ENCODE measurements at places on chromosomes 4 and X.

DNA sequence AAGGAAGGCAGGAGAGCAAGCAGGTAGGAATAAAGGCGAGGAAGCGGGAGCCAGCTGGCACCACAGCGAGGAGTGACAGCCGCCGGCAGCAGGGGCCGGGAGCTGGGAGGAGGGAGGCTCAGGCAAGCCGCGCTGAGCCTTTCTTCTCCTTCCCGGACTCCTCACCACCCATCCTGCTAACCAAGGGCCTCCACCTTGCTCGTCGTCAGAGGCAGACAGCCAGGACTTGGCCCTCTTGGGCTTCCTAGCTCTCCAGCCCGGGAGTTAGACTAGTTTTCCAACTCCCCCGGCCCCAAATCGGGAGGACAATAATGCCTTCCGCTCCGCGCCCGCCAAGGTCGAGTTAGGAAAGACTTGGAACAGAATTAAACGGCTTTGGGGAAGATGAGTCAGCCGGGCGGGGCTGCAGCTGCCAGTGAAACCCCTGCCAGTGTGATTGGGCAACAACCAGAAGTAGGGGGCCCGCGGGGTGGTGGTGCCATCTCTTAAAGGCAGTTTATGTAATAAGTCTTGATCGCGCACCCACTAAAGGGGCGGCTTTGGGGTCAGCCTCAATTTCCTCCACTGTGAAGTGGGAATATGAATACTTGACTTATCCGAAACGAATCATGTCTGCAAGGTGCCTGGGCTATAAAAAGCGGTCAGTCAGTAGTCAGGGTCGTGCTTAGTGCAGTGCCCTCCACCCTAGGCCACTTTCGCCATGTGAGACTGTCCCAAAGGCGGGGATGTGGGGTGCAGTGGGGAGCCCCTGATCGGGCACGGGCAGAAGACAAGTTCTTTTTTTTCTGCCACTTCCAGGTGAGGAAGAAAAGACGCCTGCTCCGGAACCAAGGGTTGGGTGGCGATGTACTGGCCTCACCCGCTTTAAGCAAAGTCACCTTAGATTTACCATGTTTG is 6.7 kb upstream of the HSD17B10 start:
- peak; percentile 62 for DNase-seq

DNA sequence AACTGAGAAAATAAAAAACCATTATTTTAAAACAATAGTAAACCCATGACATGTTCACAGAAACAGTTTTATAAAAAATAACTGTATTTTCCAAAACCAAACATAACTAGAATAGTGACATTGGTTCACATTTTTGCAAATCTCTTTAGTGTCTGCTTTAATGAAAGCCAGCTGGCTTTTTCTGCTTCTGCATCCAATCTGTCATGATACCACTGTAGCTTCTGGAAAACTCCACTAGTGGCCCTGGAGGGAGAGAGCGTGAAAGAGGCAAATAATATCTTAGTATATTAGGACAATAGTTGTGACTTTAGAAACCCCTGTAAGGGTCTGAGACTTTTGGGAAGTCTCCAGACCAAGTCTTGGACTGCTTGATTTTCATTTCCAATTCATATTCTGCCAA is 31.1 kb downstream of the FGFBP1 start:
- no peak for DNase-seq

DNA sequence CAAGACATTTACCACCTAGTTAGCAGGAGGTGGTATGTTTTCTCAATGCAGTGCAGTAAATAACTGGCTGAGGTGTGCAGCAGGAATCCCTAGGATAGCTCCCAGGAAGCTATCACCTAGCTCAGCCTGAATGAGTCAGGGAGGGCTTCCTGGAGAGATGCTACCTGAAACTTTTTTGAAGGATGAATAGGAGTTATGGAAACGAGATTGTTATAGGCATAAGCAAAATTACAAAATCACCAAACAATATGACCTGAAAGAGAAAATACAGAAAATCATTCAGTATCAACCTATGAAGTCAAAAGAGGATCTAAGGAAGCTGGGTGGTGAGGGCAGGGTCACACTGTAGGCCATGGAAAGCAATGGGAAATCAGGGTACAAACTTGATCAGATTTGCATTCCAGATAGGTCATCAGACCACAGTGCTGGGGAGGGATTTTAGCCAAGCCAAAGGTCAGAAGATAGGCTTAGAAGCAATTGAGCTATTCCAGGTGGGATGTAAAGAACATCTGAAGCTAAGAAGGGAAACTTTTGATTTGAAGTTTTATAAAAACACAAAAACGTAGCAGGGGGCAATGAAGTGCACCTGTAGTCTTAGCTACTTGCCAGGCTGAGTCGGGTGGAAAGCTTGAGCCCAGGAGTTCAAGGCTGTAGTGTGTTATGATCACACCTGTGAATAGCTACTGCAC is 11.3 kb downstream of the AREG start:
- DNase-seq, result no peak

GRCh38 chrX:1392376-1393068 is 609 bp upstream of the SLC25A6 start:
- DNase-seq, result peak; percentile 30

DNA sequence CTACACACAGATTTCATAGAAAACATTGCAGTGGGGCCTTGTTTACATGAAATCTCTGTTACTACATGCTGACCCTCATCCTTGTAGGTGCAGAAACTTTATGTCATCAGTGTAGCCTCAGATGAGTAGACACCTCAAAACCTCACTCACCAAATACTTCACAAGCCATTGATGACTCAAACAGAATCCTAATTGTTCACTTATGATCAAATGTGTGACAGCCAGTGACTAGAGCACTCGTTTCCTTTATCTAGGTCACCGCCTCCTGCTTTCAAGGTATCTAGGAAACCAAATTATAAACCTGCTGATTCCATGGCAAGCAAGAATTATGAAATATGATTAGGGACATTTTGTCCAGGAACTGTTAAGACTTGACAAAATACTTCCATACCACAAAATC is 255.8 kb upstream of the GPRIN3 start:
- no peak for DNase-seq

DNA sequence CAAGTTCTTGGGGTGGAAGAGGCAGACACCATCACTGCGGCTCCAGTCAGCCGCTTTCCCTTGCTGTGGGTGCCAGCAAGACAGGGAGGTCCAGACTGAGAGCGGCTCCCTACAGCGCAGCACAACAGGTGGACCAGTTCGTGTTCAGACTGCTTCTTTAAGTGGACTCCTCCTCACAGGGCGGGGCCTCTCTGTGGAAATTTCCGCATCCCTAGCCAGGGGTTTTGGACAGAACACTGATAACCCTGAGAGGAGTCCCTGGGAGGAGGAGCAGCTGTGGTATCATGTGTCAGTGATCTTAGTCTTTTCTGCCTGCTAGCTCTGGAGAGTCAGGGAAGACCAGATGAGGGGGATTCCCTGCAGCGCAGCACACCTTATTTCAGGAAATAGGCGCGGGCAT is 48.5 kb downstream of the MAGEC2 start:
- DNase-seq, result no peak

- no peak for DNase-seq
These were observed 6.7 kb downstream of the EDNRA start for GRCh38 chr4:147487616-147488015.

DNA sequence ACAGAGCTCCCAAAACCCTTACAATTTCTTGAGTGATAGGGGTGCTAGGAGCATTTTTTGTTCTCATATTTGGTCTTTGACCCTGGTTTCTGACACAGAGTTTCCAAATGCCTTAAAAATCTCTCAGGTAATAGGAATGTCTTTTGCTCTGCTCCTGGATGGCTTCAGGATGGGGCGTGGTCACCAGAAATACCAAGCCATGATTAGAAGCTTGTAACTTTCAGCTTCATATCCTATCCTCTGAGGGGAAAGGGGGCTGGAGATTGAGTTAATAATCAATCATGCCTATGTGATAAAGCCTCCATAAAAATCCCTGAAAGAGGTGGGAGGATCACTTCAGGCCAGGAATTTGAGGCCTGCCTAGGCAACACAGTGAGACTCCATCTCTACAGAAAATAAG is 34.6 kb upstream of the IL9R start:
- no peak for DNase-seq

- no peak for DNase-seq
These were observed 28.6 kb downstream of the STAP1 start for GRCh38 chr4:67587156-67587555.

GRCh38 chr4:53767482-53767881 is 176.2 kb upstream of the LNX1 start:
- DNase-seq, result no peak

- no peak for DNase-seq
These were observed 194.0 kb upstream of the BOD1L1 start for GRCh38 chr4:13821522-13821921.

GRCh38 chrX:48465336-48465933 is 4.6 kb downstream of the SLC38A5 start:
- peak; percentile 27 for DNase-seq

DNA sequence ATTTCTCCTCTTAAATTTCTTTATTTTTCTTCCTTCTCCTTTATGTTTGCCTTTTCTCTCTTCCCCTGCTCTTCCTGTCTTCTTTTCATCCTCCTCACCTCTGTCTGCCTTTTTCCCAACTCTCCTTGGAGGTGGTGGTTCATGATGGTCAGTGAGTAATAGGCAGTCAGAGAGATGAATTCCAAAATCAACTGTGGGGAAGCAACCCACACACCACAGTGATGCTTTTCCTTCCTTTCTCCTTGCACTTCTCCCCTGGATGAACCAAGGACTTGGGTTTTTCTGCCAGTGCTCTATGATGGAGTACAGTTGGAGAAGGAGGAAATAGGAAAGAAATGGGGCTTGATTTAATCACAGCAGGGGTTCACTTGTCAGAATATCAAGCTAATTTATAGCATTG is 153.8 kb downstream of the DCK start:
- DNase-seq, result no peak

DNA sequence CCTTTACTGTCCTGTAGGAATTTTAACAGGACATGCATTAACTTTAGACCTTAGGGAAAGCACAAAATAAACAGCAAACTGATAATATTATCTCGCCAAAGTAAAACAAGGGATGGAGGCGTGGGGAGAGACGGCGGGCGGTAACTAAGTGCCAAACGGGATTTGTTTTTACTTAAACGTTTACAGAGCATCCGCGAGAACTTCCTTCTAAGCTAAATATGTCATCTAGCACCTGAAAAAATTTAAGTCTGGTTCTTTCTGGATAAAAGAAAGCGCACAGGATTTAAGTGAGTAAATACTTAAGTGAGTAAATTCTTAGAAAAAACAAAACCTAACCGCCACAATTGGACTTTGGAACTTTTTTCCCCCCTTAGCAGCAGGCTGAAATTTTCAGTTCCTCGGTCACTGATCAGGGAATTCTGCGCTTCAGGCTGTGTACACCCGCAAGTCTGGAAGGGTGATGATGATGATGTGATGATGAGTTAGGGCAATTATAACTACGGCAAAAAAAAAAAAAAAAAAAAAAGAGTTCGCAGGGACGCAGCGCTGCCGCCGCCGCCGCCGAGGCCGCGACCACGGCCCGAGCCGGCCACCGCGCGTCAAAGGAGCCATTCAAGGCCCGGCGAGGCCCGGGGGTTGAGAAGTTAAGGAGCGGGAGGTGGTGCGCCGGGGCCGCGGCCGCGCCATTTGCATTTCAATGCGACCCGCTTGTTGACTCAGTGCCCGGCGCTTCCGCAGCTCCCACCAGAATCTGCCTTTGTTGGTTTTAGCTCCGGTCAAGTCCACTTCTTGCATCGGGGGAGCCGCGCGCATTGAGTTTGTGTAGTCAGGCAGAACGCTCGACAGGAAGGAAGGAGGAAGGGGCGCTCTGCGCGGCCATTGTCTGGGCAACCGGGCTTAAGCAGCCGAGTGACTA is 108.8 kb downstream of the SPRY1 start:
- peak; percentile 7 for DNase-seq

DNA sequence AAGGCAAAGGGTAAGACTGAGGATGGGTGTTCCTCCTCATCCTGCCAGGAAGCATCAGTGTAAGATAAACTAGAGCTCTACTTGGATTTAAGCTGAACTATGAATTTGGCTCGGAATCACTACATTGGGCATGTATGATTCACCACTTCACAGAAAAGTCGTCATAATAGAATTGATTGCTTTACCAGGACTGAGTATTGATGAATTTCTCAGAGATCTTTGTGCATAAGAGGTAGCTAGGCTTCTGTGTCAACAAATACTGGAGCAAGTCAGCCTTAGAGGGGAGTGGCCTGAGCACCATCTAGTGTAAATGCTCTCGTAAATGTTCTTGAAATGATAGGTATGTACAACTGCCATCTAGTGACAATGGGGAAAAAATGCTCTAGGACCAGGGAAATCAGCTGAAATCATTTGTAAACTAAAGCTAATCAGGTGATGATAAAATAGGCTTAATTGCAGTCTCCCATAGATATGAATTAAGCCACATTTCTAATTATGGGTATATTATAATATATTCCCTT is 309.5 kb upstream of the FMR1 start:
- DNase-seq, result peak; percentile 1

DNA sequence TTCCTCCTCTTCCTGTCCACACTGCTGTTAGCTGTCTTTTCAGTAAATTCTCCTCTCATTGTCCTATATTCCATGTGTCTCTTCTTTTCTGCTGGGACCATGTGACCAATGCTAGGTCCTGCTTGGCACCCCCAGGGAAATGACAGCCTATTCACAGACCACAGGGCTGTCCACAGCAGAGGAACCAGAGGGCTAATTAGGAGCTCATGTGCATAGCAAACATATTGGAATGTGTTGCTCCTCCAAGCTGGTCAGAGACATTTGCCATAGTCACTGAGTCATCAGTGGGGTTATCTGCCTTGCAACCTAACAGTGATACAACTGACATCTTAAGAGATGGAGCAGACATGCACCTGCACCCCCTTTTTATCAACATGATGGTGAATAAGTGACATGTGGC is 67.9 kb upstream of the PUDP start:
- DNase-seq, result no peak

DNA sequence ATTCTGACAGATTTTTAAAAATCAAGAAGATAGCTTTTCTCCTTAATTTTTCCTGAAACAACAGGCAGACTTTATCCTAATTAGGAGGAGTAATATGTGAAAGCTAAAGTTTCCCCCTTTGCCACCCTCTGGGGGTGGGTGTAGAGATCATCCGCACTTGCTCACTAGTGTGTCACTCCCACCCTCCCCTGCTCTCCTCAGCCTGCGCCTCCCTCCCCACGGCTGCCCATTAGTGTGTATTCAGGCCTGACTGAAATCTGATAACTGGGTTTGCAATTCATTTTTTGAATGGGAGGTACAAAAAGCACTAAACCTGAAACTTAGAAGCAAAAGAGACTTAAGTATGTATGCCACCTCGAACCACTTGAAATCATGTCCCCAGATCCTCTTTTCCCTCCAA is 110.4 kb upstream of the TRIM2 start:
- no peak for DNase-seq

- DNase-seq, result peak; percentile 29
These were observed 394.4 kb upstream of the ADGRL3 start for GRCh38 chr4:60805500-60806313.

- DNase-seq, result peak; percentile 85
These were observed 241.4 kb upstream of the PGRMC2 start for GRCh38 chr4:128528793-128529553.

GRCh38 chrX:114344756-114345349 is 239.0 kb upstream of the HTR2C start:
- peak; percentile 6 for DNase-seq

DNA sequence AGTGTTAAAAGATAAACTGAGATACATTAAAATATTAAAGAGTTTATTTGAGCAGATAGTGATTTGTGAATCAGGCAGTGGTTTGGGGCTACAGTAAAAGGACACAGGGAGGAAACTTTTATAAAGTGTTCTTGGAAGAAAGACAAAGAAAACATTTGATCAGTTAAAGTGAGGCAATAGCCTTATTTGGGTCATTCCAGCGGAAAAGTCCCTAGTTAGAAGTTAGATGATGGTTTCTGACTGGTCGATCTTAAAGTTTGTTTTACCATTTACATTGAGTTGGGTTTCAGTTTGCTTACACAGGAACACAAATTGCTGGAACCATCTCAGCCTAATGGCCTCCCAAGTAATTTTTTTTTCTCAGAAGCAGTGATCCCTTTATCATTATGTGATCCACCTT is 69.7 kb downstream of the PPP1R2C start:
- DNase-seq, result no peak

Data from urothelium cell line (cell line).